ENCODE measurements at places on chromosomes 7 and 10.

- DNase-seq: no peak
Measured at GRCh38 chr7:26186364-26187311, 13.9 kb downstream of the HNRNPA2B1 start.

- peak; percentile 47 for DNase-seq
Measured at GRCh38 chr7:5557920-5558401, 134.3 kb upstream of the TNRC18 start.

DNA sequence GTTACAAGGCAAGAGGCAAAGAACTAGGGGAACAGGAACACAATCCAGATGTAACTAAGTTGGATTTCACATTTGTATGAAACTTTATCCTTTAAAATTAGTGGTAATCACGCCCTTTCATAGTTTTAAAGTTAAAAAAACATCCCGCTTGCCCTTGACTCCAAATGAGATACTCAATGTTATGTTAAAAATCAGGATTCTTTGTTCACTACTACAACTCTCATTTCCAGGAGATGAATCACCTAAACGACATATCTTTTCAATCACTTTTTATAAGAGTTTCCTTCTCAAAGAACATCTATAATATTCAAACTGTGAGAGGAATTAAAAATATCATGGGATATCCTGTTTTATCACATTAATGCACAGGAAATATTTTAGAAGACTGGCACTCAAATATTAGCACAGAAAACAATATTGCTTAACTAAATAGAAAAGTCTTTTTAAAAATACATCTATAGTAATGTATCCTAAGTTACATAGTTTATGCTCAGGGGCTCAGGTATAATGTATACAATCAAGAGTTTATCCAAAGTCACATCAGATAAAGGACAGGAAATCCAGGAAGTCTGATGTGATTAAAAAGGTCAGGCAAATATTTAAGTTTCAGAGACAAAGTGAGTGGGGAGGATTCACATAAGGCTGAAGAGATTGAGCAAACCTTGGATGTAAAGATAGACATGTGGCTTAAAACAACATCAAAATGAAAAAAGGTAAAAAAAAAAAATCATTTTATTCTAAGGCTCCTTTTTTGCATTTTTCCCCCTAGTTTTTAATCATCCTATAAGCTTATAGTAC, 41.9 kb downstream of the CADPS2 start:
- no peak for DNase-seq

DNA sequence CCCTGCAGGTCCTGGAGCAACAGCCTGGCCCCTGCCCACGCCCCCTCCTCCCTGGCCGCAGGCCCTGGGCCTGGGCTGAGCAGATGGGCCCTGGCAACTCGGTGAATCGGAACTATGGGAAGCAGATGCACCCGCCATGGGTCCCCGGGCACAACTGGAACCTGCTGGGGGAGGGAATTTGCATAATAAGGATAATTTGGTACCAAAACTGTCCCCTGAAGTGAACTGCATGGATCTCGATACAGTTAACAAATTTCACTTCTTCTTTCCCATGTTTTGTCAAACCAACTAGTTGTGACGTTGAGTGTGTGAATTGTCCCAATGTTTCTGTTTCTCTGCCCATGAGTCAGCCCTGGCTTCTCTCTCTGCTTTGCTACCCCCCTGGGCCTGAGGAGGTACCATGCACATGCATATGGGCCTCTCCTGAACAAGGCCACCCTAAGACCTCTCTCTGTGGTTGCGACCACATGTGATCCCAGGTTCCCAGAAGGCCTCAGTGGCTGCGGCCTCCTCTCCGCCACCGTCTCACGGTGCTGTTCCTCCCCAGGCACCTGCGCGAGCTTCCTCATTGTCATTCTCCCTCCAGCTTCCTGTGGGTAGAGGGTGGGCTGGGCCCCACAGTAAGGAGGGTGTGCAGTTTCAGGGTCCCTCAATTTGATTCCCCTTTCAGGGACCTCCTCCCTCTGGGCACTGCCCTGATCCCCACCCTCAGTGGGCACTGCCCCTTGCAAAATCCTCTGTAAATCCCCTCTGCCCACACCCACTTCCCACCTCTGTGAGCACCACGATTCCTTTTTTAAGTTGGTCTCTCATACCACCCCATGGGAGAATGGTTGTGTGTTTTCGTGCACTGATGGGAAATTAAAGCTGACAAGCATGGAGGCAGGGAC, 40.0 kb downstream of the FIGNL1 start:
- no peak for DNase-seq

DNA sequence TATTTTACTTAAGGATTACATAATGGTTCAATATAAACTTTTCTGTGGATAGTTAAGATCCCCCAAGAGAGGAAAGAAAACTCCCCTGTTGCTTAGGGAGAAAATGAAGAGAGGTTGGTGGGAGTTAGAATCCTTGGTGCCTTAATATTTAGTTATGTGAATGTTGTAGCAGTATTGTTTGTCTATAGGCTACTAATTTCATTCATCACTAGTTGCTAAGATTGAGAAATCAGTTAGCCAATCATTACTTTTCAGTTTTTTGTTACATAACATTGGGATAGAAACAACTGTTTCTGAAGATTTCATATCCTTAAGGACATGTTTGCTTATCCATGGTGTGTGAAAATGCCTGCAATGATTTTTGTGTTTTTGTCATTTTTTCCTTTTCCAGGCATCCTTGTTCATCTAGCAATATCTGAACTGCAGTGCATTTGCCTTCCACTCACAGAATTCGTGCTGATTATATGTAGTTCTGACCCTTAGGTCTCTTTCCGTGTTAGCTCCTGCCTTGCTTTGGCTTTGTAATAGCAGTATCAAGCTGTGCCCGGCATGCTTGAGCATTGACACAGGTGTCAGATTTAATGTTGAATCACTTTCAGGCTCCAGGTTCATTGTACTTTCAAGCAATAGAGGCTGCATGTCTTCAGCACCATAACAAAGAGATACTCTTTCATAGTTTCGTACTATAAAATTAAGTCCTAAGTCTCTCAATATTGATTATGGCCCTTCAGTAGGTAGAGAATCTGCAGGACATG, 85.0 kb downstream of the PODXL start:
- DNase-seq: no peak

- DNase-seq: peak; percentile 70
Measured at GRCh38 chr7:139682136-139683013, 95.4 kb downstream of the HIPK2 start.

DNA sequence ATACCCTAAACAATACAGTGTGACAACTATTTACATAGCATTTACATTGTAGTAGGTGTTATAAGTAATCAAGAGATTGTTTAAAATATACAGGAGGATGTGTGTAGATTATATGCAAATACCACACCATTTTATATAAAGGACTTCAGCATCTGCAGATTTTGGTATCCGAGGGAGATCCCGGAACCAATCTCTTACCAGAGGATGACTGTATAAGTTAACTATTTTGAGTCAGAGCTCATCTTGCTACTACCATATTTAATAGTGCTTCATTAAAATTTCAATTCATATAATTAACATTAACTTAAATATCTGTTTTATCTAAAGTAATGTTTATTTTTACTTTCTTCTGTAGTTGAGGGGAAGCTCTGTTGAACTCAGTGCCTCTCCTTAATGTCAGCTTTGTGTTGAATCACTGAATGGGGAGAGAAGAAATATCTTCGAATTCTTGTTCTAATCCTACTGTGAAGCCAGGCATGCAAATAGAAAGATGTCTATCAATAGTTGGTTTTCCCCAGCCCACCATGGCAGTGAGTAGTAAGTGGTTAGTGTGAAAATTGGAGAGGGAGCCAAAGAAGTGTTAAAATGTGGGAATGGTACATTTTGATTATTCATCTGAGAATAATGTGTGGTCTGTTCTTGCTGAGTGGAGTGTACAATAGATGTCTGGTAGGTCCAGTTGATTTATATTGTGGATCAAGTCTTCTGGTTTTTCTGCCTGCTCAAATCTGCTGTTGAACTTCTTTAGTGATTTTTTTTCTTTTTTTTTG, 90.1 kb upstream of the CYP26C1 start:
- peak; percentile 22 for DNase-seq

GRCh38 chr10:106511917-106512316, 652.6 kb downstream of the SORCS1 start:
- DNase-seq: no peak

DNA sequence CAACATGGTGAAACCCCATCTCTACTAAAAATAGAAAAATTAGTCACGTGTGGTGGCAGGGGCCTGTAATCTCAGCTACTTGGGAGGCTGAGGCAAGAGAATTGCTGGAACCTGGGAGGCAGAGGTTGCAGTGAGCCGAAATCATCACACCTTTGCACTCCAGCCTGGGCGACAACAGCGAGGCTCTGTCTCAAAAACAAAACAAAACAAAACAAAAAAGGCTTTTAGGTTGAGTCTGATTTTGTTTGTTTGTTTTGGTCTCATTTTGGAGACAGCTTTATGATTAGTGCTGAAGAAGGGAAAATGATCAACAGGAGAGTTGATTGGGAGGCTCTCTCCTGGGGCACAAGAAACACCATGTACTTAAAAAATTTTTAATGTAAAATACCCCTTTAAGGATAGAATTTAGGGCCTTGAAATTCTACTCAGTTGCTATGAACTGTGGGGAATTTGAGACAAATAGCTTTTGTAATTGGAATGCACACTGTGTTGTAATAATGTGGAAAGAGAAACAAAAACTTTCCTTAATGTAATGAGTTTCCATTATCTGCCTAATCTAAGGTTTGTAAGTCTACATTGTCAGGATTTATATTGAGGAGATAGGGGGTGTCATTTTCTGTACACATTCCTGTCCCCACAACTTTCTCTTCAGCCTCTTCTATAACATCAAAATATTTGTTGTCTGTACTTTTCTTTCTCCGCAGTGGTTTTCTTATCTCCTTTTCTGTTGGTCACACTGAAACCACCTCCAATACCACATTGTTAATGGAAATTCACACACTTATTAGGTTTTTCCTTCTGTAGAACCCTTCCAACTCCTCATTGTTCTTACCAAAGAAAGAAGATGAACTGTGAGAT, 41.3 kb downstream of the ARID5B start:
- DNase-seq: peak; percentile 73

DNA sequence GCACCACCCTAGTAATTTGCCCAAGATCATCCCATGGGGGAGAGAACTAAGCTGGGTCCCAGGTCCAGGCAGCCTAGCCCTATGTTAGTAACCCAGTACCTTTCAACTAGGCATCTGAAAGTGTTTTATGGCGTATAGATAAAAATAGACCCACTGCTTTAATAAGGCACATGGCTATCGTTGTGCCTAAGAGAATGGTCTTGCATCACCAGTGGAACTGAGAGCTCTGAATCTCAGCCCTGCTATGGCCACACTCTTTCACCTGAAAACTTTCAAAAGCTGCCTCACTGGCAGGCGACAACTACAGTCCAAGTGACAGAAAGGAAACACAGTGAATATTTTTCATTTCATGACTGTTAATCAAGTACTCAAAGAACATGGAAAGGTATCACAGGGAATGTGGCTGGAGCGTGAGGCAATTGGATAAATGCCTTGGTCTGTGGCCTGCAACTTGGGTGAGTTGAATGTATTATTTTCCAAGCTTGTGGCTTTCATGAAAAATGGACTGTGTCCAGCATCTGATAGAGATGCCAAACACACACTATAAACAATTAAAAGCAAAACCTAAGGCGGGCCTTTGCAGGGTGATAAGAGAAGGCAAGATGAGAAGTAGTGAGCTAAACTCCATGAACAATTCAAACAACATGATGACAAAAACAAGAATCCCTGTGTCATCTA, 18.0 kb upstream of the SFMBT2 start:
- DNase-seq: no peak

DNA sequence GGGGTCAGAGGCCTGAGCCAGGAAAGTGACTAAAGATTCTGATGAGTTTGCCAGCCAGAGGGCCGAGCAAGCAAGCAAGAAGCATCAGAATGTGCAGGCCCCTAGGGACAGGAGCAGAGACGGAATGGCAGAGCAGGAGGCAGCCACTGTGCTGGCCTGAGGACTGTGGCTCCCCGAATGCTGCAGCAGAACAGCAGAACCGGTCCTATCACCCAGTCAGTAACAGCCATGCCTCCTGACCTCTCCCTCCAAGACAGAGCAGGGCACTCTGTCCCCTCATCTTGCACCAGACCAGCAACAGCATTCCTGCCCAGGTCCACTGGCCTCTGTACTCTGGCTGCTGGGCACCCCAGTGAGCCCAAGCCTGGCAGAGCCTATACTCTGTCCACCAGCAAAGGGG, 85.9 kb downstream of the ARHGAP22 start:
- peak; percentile 19 for DNase-seq

GRCh38 chr7:95411036-95411435, 14.9 kb upstream of the PON3 start:
- no peak for DNase-seq

- DNase-seq: peak; percentile 31
Measured at GRCh38 chr7:47621979-47622561, 40.2 kb upstream of the TNS3 start.

DNA sequence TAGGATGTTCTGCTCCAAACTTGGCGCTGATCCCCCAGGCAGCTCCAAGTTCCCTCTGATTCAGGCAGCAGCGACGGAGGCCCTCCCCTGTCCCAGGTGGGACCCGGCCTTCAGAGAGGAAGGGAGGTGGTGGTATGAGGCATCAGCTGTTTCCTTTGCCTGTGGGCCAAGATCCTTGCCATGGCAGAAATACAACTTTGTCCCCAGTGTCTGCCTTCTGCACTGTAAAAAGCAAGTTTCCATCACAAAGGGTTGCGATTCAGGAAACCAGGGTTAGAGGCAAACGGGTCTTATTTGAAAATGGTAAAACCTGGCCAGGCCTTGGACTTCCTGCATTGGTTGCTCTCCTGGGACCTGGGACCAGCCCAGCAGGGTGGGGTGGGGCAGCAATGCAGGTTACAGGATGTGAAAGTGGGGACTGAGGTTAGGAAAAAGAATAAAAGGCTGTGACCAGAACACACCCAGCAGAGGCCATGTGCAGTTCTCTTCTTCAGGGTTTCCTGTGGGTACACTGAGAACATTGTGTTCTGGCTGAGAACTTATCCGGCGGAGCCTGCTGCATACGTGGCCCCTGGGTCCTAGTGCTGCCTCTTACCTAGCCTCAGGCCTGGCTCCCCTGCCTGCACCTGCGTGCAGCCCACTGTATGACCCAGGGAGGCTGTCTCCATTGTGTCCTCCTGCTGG, 25.1 kb upstream of the DDIT4 start:
- DNase-seq: no peak

- DNase-seq: peak; percentile 51
Measured at GRCh38 chr10:51297438-51297837, 223.2 kb downstream of the PRKG1 start.

DNA sequence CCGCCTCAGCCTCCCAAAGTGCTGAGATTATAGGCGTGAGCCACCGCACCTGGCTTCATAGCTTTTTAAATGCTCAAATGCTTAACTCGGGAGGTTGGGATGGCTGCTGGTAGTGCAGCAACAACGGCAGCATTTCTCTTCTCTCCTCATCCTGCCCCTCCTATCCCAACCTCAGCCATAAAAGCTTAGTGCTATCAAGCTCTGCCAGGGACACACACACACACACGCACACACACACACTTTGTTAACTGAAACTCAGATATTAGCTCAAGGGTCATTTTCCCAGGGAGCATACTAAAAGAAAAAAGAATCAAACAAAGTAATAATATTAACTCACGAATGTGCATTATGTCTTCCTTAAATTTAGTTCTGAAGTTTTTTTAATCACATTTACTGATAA, 63.0 kb upstream of the HPS1 start:
- DNase-seq: no peak
